Activated naive CD4-positive, alpha-beta T cell (primary cell): ENCODE measurements at places on chromosomes 6 and 20.

GRCh38 chr20:40717343-40717865 lies 28.4 kb upstream of the MAFB start:
- DNase-seq, result no peak

GRCh38 chr20:41272339-41272738 lies 45.2 kb downstream of the ZHX3 start:
- no peak for DNase-seq

- no peak for DNase-seq
These were observed 56.4 kb downstream of the RALY start for GRCh38 chr20:34049897-34050695.

- DNase-seq, result no peak
These were observed 31.2 kb upstream of the HMGA1 start for GRCh38 chr6:34205466-34205865.

DNA sequence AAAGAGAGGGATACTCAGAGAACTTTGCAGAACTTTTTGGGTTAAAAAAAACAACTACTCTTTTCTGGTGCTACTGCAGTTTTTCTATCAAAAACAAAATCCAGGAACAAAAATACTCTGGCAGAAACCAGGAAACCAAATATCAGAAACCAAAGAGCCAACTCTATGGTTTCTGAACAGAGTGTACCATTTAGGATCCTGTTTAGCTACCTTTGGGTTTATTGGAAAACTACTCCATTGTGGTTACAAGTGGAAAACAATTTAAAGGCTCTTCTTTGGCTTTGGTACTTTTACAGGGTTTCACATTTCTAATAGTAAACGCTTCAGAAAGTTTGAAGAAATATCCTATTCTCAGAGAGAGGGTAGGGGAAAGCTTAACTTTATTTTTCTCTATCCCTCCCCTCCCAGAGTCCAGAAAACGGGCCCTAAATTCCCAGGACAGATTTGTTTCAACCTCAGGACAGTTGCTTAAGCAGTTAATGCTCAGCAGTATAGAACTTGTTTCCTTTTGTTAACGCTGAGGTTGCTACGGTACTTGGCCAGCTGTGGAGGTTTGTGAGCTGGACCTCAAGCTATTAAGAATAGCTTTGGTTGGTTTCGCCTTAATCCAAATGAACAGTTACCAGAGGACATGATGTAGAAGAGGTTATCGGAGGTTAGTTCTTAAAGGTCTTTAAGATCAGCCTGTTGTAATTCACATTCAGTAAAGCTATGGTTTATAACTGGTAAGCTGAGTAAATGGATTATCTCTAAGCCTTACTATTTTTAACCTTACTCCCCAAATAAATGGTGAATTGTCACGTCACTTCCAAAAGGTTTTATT lies 47.9 kb downstream of the FOXO3 start:
- no peak for DNase-seq

GRCh38 chr6:82030761-82031503 lies 216.6 kb downstream of the IBTK start:
- no peak for DNase-seq

DNA sequence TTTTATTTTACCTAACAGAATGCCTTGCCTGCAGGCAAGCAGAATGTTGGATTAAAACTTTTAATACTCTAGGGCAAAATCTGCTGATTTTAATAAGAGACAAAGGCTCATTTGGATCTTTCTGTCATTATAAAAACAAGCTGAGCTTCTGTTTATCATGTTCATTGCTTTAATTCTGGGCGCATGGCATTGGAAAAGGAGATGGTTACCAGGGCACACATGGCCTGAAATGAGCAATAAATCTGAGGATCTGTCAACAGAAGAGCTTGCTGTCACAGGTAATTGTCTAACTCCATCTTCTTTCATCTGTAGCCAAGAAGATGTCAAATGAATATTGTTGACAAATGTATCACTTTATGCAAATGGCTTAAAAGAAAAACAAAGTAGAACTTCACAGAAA lies 439.6 kb downstream of the DOK5 start:
- no peak for DNase-seq

DNA sequence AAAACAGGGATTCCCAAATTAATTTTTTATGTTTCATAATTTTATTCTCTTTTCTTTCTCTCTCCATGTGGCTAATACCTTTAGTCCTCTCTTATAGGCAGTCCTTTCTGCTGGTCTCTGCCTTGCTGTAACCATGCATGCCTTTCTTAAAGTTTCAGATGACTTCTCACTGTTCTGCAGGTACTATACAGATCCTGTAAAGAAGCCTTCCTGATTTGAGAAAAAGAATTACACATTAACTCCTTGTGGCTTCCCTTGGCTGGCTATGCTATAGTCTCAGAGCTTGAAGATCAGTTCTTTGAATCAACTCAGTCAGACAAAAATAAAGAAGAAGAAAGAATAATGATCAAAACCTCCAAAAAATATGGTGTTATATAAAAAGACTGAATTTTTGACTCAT lies 7.3 kb upstream of the GPR63 start:
- no peak for DNase-seq

GRCh38 chr6:156508923-156509322 lies 268.3 kb upstream of the ARID1B start:
- DNase-seq, result no peak

- no peak for DNase-seq
These were observed 21.6 kb upstream of the LMBRD1 start for GRCh38 chr6:69818223-69818930.

DNA sequence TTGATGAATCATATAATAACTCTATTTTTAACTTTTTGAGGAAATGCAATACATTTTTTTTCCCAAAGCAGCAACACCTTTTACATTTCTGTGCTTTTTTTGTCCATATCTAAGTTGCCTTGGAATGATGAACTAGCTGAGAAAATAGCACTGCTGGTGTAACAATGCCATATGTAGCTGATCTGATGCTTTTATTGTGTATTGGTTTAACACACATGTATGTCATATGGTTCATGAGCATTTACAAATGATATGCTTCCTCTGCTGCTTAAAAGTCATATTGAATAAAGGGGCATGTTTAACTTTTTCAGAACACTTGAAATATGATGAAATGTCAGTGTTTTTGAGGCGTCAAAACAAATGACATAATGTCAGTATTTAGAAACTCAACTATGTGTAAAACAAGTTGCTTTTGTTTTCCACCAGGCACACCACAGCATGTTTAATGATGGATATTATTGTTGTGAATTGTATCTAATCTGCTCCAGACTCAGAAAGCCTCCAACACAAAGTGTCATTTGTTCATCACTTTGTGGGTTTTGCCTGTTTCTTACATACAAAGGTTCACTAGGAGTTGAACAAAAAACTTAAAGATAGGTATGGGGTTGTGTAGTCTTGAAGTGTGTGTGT lies 775.8 kb upstream of the FLRT3 start:
- DNase-seq, result no peak

GRCh38 chr6:150646228-150646627 lies 46.5 kb downstream of the PLEKHG1 start:
- DNase-seq, result no peak

DNA sequence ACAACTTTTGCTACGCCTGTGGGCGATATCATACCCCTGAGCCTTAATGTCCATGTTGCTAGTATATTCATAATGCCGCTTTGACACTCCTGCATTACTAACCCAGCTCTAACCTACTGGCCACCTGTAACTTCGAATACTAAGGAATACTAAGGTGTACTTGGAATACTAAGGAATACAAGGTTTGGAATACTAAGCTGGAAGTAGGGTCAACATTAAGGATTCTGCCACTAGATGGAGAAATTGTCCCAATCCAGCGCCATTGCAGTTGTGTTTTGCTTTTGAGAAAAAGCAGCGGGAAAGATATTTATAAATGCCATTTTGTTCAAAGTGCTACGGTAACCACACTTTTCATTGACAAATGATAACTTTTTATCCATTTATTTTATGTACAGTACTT lies 10.7 kb downstream of the TBXT start:
- no peak for DNase-seq

DNA sequence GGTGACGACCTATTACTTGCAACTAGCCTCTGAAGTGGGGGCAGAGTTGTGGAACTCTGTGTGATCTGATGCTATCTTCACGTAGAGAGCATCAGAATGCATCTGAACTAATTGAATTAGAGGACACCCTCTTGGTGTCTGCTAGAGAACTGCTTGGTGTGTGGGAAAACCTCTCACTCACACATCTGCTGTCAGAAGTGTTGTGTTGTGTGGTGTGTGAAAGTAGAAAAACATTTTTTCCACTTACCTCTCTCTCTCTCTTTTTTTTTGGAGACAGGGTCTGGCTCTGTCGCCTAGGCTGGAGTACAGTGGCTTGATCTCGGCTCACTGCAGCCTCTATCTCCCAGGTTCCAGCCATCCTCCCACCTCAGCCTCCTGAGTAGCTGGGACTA lies 90.0 kb downstream of the CHMP4B start:
- DNase-seq, result no peak

DNA sequence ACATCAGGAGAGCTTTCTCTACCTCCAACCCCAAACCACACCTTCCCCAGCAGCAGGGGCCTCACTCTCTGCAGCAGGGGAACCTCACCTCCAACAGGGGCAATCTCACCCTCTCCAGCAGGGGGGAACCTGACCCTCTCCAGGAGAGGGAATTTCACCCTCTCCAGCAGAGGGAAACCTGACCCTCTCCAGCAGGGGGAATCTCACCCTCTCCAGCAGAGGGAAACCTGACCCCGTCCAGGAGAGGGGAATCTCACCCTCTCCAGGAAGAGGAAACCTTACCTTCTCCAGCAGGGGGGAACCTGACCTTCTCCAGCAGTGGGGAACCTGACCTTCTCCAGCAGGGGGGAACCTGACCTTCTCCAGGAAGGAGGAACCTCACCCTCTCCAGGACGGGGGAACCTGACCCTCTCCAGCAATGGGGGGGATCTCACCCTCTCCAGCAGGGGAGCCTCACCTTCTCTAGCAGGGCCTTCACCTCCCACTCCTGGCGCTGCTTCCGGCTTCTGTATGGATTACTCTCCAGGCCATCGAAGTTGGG lies 3.1 kb downstream of the B3GALT4 start:
- DNase-seq, result no peak

- no peak for DNase-seq
These were observed 12.4 kb downstream of the TPMT start for GRCh38 chr6:18142591-18142861.
